Glomerular endothelial cell (primary cell): ENCODE measurements at places on chromosomes 11 and 22.

- DNase-seq, result no peak
Measured at GRCh38 chr22:47304191-47304831, 541.9 kb downstream of the TBC1D22A start.

GRCh38 chr11:119571311-119571710 lies 148.3 kb upstream of the THY1 start:
- no peak for DNase-seq

DNA sequence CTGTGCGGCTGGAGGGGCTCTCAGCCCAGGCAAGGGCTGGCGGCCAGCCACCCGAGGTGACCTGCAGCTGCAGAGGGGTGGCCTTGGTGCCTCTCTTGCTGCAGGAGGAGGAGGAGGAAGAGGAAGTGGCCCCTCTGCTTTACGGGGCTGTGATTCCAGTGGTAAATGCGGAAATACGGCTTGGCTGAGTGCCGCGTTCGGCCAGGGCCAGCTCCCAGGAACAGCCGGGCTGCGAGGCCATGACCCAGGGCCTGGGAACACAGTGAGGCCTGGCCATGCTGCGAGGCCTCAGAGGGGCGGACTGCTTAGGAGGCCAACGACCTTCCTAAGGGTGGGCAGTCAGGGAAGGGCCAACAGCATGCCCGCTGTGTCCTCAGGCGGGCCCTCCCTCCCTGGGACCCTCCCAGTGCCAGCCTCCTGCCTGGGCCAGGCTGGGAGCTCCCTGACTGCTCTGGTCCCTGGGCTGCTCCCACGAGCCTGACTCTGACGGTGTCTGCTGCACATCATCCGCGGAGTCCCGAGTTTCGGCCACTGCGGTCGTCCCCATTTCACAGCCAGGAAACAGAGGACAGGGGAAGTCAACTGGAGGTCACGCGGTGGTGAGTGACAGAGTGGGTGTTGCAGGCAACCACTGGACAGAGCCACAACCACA lies 20.8 kb upstream of the PPARA start:
- DNase-seq, result no peak

DNA sequence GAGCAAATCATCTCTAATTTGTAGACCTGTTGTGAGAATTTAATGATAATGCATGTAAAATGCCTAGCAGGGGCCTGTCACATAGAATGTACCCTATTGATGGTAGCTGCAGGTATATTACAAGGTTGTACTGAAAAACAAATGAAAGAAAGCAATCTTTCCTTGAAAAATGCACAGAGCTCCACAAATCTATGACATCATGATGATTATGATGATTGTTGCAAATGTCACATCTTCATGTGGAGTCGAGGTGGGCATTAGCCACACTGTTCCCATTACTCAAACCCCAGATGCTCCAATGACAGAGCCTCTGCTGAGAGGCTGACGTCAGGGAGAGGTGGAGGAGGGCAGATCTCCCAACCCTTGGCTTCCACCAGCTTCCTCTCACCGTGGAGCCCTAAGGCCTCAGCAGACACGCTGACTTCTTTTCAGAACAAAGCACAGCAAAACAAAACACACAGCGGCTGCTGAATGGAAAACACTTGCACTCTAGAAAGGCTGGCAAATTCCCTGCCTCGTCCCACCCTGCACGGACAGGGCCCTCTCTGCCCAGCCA lies 298.3 kb downstream of the KIRREL3 start:
- no peak for DNase-seq

DNA sequence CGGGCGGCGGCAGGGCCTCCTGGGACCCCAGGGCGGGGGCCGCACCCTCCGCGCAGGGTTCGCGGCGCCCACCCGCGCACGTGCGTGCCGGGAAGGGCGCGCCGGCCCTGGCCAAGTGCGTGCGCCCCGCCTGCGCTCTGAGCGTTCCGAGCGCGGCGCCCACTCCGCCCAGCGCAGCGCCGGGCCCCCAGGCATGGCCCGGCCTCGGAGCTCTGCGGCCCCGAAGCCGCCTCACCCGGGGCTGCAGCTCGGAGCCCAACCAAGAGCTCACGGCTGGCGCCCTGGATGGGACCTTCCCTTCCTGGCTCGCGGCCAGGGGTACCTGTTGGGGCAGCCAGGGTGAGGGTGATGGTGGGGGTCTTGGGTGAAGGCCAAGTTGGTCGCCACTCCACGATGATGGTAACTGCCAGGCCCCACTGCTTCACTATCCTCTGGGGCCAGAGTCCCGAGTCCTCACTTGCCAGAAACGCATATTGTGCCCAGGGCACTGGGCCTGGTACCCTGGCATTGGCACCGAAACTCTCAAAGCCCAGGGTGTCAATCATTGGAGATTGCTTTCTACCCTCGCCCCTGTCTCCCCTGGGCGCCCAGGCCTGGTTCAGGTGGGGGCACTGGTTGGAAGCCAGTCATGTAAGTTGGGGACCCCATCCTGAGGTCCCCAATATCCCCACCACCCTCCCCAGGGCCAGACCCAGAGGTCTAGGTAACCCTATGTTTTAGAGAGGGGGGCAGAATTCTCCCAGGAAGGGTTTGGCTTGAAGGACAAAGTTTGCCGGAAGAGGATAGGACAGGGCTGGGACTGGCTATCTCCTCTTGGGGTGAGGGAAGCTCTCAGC lies 882 bp downstream of the ANO1 start:
- no peak for DNase-seq

DNA sequence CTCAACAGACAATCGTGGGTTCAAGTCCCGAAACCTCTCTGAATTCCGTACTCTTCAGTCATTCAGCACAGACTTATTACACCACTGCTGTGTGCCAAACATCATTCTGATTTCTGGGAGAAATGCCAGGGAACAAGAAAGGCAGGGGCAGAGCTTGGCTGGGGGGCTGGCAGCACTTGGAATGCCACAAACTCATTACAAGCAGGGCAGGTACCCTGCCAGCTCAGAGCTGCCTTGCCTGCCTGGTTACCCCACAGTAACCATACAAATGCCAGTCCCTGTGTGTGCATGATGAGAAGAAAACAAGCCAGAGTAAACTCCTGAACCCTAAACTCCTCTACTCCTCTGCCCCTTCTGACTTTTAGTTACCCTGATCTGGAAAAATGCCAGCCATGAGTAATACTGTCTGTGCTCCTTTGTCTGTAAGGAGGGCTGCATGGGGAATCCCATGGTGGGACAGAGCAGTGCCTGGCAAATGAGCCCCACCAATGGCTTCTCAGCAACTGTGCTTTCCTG lies 6.9 kb upstream of the RAD9A start:
- no peak for DNase-seq

GRCh38 chr11:100741866-100742625 lies 55.0 kb downstream of the ARHGAP42 start:
- DNase-seq, result no peak

GRCh38 chr22:37377927-37378326 lies 49.4 kb downstream of the ELFN2 start:
- no peak for DNase-seq

GRCh38 chr11:58576887-58577471 lies 1.3 kb upstream of the LPXN start:
- peak; percentile 9 for DNase-seq

- no peak for DNase-seq
Measured at GRCh38 chr22:45211848-45212247, 28.8 kb downstream of the KIAA0930 start.

DNA sequence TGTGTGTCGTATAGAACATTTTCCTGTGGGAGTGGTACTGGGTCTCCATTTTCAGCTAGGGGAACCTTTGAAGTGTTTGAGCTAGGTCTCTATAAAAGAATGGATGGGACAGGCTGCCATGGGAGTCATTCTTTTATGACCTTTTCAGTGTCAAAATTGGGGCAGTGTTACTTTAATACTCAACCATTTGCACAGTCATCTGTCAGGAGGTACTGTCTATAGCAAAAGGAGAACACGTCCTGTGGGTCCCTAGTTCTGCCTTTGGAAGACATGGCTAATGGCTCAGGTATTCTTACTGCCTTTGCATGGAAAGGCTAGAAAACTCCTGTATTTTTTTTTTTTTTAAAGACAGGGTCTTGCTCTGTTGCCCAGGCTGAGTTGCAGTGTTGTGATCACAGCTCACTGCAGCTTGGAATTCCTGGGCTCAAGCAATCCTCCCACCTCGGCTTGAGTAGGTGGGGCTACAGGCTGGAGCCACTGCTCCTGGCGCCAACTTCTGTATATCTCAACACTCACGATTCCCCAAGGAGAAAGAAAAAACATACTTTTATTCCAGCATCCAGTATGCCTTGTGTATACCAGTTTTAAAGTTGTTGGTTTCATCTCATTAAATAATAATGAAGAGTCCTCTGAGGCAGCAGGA lies 2.1 kb upstream of the ATF4 start:
- DNase-seq, result no peak

- no peak for DNase-seq
Measured at GRCh38 chr11:61002598-61002997, 31.1 kb downstream of the CD6 start.

DNA sequence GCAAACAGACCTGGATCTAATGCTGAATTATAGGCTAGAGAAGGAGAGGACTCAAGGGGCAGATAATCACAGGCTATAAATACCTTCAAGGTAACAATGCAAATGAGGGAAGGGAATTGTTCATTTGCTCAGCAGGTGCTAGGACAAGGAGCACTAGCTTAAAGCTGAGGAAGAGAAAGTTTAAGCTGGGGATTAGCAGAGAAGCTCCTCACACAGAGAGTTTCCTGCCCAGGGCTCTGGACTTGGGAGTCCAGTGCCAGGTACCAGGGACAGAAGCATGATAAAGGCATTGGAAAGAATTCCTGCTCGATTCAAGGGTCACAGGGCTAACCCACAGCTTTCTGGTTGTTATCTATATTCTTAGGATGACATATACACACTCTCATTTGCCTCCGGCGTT lies 509.9 kb downstream of the NTM start:
- DNase-seq, result no peak

DNA sequence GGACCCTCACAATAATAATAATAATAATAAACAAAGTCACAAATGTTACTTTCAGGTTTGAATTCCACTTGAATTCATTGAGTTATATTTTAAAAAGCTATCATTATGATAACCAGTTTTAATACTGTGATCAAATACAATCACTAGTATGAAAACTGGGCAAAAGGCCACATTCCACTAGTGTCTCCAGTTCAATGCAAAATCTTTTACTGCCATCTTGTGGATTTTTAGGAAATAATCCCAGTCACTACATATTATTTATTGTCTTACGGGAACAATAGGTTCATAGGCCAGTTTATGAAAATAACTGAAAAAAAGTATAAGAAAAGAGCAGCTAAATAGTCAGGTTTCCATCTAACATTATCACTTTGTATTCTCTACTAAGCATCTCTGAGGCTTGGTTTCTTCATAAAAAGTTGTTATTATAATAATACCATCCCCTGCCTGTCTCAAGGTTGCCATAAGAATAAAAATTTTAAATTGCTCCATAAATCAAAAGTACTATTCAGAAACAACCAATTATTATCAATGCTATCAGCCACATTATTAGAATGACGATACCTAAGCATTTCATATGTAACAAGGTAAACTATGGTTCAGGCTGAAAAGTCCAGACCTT lies 533.9 kb upstream of the CCDC90B start:
- peak; percentile 54 for DNase-seq

DNA sequence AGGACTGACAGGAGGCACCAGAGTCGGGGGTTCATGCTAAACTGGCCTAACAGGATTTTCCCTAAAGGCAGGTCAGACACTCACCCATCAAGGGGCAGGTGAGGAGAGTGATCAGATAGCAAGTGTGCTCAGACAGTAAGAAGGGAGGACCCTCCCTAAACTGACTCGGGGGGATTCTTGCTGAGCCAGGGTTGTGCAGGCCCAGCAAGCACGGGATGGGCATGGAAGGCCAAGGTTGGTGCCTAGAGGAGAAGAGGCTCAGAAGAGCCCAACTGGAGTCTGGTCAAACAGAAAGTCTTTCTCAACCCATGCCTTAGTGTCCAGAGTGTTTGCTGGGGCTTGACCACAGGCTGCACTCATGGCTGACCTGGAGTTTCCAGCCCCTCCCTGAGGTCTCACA lies 6.2 kb upstream of the APOL1 start:
- no peak for DNase-seq

GRCh38 chr11:103959279-103959942 lies 77.0 kb upstream of the DDI1 start:
- no peak for DNase-seq
